ENCODE measurements at places on chromosomes 7 and 10.

DNA sequence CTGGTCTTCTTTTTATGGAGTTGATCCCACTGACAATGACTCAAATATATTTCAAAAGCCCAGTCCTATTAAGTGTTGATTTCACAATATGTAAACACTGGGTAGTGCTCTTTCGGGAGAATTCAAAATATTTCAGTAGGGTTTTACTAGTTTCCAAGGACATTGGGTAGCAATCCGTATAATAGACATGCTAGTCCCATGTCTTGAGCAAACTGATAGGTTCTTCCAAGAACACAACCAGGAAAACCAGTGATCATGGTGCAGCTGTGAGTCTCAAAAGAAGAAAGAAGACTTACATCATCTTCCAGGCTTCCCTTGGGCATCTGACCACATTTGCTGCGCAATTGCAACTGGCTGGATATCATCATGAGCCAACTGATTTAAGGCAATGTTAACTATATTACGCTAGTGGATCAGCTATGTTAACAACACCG lies 59.3 kb upstream of the APBB1IP start:
- no peak for DNase-seq

GRCh38 chr7:123372368-123372767 lies 162.0 kb downstream of the IQUB start:
- no peak for DNase-seq

GRCh38 chr7:1889556-1890181 lies 219.6 kb downstream of the ELFN1 start:
- DNase-seq = no peak

GRCh38 chr7:135197343-135197742 lies 14.0 kb downstream of the WDR91 start:
- no peak for DNase-seq

DNA sequence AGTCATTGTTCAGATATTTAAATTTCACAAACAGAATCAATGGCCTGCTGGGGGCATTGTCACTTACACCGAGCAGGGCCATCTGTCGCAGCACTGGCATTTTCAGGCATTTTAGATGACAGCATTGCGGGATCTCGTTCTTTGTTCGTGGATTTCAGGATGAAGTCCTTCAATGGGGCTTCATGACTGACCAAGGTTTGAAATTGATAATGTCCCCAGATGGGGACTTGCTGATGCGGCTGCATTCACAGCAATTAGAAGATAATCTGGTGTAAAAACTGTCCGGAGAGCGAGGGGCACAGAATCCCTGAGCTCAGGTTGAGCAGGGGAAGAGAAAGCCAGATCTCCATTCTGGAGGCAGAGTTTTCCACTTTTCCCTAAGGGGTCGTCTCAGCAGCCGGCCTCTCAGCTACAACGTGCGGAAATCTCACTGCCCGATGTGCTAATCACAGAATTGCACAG lies 1.9 kb upstream of the C7orf33 start:
- no peak for DNase-seq

GRCh38 chr7:25249772-25250171 lies 21.5 kb upstream of the NPVF start:
- no peak for DNase-seq

- DNase-seq = no peak
These were observed 27.0 kb downstream of the AOC1 start for GRCh38 chr7:150879345-150879744.
